SHP77 (cell line): ENCODE measurements at places on chromosomes 5 and 9.

GRCh38 chr9:17735859-17736258 is 157.0 kb downstream of the SH3GL2 start:
- DNase-seq = no peak

DNA sequence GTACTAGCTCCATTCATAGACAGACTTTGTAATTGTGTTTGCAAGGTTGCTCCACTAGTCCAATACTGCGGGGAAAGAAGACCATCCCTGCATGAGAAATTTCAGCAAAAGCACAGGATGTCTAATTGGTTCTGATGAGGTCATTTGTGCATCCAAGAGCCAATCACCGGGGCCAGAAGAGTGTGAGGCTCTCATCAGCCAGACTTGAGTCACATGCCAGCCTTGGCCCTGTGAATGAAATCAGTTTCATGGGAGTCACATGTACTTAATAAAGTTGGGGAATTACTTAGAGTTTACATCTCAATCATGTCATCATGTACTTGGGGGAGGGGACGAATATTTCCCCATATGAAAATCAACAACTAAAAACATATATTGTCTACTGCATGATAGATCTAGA is 1236.0 kb downstream of the MAT2B start:
- DNase-seq = no peak

- DNase-seq = no peak
Observed at GRCh38 chr5:141866096-141866495, 12.1 kb downstream of the PCDH1 start.

DNA sequence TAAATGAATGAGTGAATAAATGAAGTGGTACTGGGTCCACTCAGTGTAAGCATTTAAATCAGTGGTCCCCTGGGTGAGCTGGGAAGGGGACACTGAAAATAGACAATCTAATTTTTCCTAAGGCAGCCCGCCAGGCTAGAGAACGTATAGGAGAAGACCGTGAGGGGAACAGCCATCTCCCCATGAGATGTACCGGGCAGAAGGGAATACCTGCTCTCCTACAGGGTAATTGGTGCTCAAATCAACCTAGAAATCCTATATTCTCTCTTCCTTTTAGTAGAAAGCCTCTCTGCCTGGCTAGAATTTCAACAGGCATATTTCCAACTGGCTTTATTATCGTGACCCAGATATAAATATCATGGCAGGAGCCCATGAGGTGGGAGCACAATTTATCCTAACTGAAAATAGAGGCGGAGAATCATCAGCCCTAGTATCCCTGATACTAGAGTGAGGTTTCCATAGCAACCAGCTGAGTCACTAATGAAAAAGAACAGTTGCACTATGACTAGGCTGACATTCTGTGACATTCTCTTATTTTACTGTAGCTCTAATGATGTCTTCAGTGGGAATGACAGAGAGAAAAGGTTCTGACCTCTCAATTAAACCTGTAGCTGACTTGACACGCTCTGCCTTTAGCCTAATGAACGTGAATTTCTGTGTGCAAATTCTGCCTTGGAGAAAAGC is 96.5 kb upstream of the CAST start:
- DNase-seq = peak; percentile 45

DNA sequence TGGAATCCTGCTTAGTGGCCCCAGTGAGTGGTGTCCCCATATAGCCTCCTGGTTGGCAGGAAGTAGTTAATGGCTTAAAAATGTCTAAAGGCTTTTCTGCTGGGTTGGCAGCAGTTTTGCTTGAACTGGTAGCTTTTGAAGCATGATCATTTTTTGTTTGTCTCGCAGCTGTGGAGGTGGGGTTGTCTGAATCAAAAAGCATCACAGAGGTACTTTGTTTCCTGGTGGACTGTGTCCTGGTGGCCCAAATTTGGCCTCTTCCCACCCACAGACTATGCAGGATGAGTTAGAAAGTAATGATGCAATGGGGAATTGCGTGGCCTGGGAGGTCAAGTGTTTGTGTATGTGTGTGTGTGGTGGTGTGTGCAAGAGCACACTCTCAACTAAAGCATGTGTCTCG is 322.7 kb downstream of the ARHGEF28 start:
- no peak for DNase-seq
